Neuronal stem cell (in vitro differentiated cells): ENCODE measurements at places on chromosomes 1 and 21.

- DNase-seq = no peak
These were observed 12.3 kb downstream of the KCNA2 start for GRCh38 chr1:110593902-110594301.

GRCh38 chr1:164576291-164577271 lies 17.6 kb downstream of the PBX1 start:
- no peak for DNase-seq

GRCh38 chr1:36658838-36659237 lies 176.1 kb upstream of the CSF3R start:
- no peak for DNase-seq

DNA sequence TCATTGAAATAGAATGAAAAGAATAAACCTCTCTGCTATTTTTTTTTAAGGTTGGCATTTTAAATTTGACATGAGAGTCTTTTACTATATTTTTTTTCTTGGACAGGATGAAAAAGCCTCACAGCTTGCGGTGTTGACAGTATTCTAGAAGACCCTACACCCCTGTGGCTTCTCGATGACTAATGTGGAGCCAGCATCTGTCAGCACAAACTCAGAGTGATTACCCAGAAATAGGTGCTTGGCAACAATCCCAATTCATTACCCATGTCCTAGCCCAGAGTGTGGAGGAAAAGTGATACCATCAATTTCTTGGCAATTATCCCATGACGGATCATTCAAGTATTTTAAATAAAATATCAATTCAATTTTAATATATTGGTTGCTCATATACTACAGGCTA lies 186.8 kb upstream of the MAP1LC3C start:
- DNase-seq = no peak

GRCh38 chr1:159857889-159858288 lies 4.6 kb downstream of the VSIG8 start:
- no peak for DNase-seq

GRCh38 chr1:198726455-198726854 lies 87.6 kb downstream of the PTPRC start:
- DNase-seq = no peak

GRCh38 chr1:11525516-11525915 lies 46.6 kb downstream of the DISP3 start:
- DNase-seq = no peak

GRCh38 chr1:30449003-30449402 lies 274.4 kb downstream of the MATN1 start:
- no peak for DNase-seq

DNA sequence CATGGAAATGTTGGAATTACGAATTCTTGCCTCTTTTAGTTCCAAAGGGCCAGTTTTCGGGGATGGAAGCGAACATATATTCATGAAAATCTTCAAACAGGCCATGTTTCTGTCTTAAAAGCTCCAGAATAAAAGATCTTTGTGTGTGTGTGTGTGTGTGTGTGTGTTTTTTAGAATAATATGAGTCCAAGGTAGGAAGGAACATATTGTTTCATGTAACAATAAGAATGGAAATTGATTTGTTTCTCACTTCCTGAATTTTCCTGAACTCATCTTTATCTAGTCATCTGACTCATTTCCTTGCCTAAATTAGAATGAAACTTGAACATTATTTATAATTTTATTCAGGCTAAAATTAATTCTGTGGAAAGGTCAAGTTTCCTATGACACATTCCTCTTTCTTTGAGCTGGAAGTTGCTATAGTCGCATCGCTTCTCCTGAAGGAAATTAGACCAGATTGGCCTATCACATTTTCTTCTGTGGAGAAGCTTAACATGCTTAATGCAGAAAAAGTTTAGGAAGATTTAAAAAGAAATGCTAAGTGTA lies 805.1 kb upstream of the ADAMTS5 start:
- no peak for DNase-seq

DNA sequence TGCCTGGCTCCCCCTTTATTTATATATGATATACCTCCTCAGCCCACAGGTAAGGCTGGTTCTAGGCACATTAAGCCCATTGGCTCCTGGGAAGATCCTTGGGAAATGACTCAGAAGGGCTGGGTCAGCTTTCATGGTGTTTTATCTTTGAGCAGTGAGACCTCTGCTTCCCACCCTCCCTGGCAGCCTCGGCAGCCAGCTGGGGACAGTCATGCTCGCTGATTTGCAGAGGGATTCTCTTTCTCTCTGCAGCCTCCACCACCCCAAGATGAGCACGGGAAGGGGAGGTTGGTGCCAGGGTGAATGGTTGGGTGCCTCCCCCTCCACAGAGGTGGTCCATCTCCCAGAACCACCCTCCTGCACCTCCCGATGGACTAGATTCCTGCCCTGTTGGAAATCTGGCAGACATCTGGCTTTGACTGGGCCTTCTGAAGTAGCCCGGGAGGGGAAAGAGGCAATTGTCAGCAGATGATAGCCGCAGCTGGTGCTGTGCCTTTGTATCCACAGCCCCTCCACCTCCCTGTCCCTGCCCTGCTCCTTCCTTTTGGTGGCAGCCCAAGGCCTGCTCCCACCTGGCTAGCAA lies 24.6 kb downstream of the IER5 start:
- no peak for DNase-seq

DNA sequence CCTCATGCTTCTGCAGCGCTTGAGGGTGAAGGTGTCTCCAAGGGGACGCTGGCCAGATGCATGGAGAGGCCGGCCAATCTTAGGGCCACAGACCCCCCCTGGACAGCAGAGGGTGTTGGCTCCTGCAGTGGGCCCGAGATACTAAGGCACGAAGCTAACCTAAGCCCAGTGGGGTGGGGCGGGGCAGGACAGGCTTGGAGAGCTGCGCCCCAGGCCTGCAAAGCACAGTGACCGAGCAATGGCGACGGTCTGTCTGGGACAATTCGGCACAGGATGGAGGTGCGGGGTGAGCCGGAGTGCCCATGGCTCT lies 1.3 kb downstream of the FNDC10 start:
- DNase-seq = no peak

DNA sequence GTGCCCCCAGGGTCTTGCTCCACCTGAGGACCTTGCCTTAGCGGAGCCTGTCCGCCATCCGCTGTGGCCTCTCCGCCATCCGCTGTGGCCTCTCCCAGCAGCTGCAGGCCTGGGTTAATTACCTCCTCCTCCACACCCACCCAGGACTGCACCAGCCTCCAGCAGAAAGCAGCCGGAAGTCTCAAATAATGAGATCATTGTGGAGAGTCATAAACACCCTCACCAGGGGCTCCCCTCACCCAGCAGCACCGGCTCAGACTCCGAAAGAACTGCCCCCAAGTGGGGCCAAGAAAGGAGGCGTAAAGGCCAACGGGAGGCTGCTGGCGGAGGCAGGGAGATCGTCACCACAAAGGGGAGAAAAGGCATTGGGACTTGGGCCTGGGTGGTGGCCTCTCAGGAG lies 10.7 kb upstream of the GPR153 start:
- no peak for DNase-seq

DNA sequence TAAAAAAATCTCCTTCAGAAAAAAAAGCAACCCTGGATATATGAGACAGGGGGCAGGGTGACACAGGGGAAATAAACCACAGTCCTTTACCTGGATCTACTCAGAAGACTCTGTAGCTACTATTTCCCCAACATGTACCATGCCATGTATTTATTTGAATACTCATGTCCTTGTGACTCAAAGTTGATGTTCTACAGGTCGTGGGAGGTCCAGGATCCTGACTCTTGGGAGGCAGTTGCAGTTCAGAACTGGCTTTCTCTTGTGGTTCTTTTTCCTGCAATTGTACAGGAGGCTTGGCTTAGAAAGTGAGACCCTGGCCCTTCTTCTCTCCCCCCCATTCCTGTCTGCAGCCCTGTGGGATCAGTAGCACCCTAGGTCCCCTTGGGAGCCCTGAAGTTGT lies 5.8 kb upstream of the IL24 start:
- no peak for DNase-seq

DNA sequence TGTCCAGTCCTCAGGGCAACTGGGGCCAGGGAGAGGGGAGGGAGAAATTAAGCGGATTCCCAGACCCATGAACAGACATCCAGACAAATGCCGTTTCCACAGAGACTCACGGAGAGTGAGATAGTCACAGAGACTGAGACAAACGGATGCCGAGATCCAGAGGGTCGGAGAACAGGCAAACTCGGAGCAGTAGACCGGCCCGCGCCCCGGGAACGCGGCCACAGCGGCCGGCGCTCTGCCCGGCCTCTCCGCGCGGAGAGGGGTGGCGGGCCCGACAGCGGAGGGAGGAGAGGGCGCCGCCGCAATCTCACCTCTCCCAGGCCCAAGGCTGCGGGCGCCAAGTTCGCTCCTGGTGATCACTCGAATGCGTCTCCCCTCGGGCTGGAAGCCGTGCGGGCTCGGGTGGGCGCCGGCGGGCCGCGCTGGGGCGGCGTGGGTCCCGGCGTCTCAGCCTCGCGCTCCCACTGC lies 831 bp upstream of the FOXD2 start:
- no peak for DNase-seq

GRCh38 chr1:17633654-17634053 lies 94.2 kb downstream of the ARHGEF10L start:
- DNase-seq = no peak

DNA sequence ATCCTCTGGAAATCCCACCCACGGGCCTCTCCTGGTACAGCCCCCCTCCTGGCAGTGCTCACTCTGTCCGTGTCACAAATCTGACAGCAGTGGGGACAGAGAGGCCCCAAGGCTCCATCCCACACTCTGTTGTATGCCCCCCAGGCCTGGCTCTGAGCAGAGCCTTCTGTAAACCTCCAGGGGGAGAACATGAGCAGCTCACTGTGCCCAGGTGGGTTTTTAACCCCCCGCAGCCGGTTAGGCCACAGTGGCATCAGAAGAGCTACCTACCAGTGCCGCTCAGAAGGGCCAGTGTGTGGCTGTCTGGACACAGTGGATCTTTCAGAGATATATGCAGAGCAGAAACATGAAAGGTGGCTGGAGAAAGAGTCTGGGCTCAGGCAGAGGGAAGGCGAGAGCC lies 12.0 kb upstream of the GPR153 start:
- no peak for DNase-seq

GRCh38 chr1:28326515-28326914 lies 2.3 kb upstream of the MED18 start:
- DNase-seq = no peak

- no peak for DNase-seq
These were observed 11.8 kb downstream of the TPM3 start for GRCh38 chr1:154179946-154180687.

GRCh38 chr1:225940385-225941151 lies 452 bp downstream of the LEFTY2 start:
- no peak for DNase-seq

DNA sequence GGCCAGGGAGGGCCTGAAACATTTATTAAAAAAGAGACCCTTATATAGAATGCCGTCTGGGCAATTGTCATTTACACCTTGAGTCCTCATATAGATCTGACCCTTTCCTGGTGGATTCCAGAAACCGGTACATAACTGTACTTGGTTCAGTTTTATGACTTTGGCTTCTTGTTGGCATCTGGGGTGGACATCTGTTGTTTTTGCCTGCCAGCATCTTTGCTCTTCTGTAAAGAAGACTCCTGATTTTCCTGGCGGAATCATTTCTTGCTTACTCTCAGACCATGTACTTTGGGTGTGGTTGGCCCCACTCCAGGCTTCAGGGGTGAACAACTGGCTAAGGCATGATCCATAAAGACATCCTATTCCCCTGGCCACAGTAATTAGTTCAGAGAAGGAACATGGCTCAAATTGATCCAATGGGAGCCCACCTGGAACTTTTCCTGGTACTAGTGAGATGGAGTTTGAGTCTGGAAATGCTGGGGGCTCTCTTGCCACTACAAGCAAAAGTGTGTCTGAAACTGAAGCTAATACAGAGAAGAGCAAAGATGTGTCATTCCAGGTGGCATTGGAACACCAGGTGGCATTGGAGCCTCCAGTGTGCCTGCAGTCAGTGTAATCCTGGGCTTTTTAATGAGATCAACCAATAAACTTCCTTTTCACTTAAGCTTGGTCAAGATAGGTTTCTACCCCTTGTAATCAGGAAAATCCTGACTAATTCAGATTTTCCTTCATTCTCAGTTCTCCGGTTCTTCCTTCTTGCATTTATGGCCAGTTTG lies 332.5 kb upstream of the CAMK1G start:
- DNase-seq = no peak

DNA sequence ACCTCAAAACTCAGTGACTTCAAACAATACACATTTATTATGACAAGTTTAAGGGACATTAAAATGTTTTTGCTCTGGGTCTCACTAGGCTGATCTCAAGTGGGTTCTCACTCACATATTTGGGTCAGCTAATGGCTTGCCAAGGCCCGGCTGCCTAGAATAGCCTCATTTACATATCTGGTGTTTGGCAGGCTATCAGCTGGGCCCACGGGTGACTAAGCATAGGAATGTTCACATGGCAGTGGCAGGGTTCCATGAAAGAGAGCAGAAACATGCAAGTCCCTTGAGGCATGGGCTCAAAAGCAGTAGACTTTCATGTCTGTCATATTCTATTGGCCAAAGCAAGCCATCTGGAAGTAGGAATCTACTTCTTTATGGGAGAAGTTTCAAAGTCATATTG lies 492.6 kb downstream of the KCNT2 start:
- DNase-seq = no peak

DNA sequence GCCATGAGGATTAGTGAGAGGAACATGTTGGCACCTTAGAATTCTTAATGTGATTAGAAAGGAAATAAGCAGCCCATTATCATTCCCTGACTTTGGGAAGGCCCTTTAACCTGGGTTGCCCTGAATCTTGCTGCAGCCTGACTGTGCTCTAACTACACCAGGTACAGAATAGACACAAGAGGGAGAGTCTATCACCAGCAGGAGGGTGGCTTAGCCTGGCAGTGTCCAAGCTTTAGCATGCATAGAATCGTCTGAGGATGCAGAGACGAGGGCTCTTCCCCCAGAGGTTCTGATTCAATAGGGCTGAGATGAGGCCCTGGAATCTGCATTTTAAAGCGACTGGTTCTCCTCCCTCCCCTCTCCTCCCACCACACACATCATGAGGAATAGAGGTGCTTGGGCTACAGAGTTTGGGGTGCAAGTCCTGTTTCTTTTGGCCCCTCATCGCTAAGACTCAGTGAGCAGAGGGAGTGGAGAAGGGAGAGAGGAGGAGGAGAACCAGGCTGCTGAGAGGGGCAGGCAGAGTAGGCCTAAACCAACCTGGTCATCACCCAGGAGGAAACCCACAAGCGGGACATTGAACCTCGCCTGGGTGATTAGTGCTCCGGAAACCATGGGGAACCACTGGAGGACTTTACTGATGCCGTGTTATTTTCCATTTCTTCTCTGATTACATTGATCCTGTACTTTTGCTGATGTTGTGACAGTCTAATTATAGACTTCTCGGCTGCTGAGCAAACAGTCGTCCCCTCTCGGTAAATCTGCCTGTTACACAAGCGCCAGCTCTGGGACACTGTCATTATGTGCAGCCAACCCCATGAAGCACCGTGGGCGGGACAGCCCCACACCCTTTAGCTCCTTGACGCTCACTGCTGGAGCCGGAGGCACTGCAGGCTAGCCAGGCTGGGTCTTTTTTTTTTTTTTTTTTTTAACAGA lies 6.3 kb upstream of the TENT5C start:
- DNase-seq = no peak

- no peak for DNase-seq
These were observed 32.3 kb upstream of the CRP start for GRCh38 chr1:159746666-159747065.

GRCh38 chr1:6233376-6233775 lies 2.4 kb downstream of the ICMT start:
- no peak for DNase-seq
